ENCODE measurements at places on chromosomes 1 and 21.
A peak's percentile ranks its signal among the peaks of the same experiment; 100 is the strongest.

GRCh38 chr1:222204475-222204874, 343.4 kb downstream of the HHIPL2 start:
- DNase-seq, result no peak

DNA sequence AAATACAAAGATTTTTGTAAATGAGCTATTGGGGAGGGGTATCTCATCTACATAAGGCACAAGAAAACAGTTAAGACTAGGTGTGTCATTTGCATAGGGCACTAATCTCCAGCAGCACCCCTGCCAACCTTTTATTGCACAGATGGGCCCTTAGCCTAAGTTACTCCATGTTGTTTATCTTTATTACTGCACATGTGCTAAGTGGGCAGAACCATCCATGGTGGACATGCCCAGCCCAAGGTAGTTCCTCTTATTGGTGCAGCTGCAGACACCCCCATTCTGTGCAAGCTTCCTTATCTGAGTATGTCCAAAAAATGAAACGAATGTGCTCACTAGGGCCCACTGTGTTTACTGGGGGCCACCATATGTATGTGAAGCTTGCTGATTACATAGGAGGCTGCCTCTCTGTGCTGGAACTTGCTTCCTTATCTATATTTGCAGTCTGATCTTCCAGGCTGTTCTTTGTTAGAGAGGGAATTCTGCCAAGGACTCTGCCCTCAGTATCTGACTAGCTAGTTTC, 77.3 kb upstream of the NEK7 start:
- no peak for DNase-seq

DNA sequence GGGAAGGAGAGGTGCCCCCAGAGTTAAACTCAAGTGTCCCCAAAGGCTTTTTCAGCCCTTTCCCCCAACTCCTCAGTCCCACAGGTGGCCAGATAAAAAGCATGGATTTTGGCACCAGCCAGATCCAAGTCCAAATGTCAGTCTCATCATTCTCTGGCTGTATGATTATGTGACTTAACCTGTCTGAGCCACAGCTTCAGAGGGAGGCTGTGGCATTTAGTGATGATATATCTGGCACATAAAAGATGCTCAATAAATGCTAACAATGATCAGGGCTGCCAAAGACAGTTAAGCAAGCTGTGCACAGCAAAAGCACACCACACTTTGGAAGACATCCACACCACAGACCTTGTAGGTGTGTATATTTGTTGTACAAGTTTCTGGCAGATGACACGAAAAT, 5.6 kb upstream of the PADI3 start:
- DNase-seq, result no peak

- DNase-seq, result no peak
Observed at GRCh38 chr1:40676501-40676900, 11.0 kb upstream of the RIMS3 start.

- no peak for DNase-seq
Observed at GRCh38 chr1:37393173-37394120, 80.9 kb upstream of the ZC3H12A start.

DNA sequence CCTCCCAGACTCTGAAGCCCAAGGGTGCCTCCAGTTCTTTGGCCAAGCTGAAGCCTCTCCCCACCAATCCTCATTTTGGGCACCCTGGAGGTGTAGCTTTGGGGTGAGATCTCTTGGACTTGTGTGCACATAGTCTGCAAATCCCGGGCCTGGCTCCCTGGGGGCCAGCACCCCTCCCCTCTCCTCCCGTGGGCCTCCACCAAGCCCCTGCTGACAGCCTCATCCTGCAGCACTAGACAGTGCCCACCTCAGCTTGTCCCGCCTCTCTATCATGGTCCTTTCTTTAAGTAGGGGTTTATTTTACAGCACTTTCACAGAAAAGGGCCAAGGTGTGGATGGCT, 3.2 kb downstream of the GJC2 start:
- no peak for DNase-seq

DNA sequence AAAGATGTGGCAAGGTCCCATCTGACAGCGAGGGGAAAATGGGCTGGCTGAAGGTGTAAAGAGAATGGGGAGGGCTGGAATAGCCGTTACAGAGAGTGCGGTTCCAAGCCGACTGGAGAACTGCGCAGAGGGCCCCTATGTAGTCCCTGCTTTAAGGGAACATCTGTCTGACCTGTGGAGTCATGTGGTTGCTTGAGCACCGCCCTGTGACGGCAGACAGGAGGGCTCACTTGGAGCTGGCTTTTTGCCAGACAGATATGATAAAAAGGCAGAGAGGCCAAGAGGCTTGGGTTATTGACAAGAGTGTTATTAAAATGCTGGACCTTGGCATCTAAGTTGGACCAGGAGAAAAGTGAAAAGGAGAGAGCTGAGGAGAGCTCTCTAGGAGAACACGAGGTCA, 5.9 kb upstream of the PTPRF start:
- DNase-seq, result no peak

GRCh38 chr1:235683653-235684052, 34.1 kb upstream of the GNG4 start:
- no peak for DNase-seq

- no peak for DNase-seq
Observed at GRCh38 chr1:224203243-224204016, 20.4 kb downstream of the DEGS1 start.

DNA sequence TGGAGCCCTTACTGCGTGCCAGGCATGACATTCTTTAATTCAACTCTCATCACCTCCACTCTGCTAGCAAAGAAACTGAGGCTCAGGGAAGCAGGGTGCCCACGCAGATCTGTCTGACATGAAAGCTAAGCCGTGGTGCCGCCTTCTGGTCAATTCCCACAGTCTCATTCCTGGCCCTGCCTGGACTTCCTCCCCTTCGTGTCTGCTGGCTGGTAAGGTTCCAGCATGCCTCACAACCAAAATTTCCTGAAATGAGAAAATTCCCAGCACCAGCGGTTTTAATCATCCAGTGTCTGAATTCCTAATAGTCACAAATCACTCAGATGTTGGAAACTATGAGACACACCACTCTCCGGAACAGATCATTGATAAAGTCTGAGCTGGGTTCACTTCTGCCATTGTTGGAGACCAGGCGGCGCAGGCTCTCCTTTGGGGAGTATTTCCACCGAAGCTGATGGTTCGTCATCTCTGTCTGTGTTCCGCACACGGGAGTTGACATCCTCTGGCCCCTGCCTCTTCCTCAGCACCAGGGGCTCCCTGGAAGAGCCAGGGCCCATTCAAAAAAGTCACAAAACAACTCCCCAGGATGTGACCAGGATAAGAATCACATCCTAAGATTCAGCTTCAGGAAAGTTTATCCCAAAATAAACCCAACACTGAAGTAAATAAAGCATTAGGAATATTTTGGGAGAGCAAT, 167.7 kb downstream of the PLPP3 start:
- no peak for DNase-seq

DNA sequence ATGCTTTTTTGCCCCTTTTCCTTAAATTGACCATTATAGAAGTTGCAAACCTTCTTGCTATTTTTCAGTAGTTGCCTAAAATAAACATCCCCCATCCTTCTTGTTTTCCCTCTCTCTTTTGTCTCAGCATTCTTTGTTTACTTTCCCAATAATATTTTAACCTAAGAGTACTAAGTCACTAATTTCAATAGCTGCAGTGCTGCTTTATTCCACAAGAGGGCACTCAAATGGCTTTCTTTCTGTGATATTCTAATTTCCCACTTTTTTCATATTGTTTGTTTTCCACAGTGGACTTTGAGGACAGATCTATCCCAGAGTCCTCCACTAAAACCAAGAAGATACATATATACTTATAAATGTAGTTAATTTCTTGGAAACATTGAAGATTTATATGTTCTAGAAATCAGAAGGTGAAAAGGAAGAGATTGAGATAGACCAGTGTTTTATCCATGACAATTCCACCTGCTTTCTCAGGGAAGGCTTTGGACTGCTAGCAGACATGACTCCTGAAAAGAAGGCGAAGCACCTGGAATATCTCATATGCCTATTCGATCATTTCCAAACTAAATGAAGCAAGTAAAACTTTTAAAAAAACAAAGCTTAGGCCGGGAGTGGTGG, 104.8 kb upstream of the GRIK1 start:
- no peak for DNase-seq

GRCh38 chr1:45621895-45622523, 1.8 kb downstream of the CCDC17 start:
- DNase-seq, result no peak

DNA sequence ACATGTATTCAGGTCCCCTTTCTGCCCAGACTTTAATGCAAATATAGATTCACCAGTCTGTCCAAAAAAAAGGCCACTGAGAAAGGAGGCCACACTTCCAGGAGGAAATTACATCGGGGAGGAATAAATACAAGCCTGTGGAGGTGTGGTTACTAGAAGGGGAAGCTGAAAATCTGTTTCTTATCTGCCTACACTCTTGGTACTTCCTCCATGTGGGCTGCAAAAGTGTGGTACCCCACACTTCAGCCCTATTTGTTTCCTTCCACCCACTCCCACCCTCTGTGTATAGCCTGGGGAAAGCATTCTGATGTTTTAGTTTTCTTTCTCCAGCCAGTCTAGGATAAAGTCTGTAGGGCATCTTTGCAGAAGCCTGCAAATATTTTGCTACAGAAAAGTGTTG, 38.4 kb downstream of the UTP25 start:
- DNase-seq, result no peak

- no peak for DNase-seq
Observed at GRCh38 chr1:27504588-27505419, 14.8 kb upstream of the WASF2 start.

DNA sequence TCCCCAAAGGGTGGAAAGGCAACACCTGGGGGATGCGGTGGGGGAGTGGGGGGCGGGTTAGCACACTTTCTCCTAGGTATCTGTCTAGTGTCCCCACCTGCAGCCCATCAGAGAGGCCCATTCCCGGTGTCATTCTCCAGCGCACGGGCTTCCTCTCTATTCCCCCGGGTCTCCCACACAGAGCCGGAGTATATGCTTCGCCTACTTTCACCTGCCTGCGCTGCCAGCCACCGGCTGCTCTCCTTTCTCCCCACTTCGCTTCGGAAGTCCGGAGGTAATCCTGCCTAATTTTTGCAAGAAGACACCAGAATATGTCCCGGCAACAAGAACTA, 852 bp downstream of the RGS7 start:
- DNase-seq, result no peak

DNA sequence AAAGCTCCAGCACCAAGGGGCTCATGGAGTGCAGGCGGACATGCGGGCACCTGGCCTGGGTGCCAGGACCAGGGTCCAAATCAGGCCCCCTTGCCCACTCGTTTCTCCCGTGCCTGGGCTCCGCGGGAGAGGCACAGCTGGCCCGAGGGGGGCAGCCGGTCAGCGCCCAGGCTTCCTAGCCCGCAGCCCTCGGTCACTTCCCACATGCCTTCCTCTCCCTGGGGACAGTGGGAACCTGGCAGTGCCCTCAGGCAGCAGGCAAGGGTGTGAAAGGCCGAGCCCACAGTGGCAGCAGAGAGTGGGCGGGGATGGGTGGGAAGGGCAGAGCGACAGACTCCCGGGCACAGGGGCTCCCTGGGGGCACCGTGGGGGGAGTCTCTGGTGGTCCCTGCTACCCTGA, 69.8 kb downstream of the MEGF6 start:
- no peak for DNase-seq

- DNase-seq, result no peak
Observed at GRCh38 chr21:42582787-42583476, 69.3 kb downstream of the SLC37A1 start.

DNA sequence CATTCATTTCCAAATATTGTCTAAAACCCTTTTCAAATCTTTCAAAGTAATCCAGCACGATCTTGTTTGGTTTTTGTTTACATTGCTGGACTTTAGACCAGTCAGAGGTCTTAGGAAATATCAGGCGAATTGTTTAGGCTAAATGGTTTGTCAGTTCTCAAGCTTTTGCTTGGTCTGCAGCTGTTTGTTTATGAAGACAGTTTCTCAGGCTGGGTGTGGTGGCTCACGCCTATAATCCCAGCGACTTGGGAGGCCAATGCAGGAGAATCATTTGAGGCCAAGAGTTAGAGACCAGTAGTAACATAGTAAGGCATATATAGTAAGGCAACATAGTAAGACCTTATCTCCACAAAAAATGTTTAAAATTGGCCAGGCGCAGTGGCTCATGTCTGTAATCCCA, 77.5 kb downstream of the DNTTIP2 start:
- no peak for DNase-seq

- no peak for DNase-seq
Observed at GRCh38 chr1:188155261-188155660, 1326.5 kb downstream of the PLA2G4A start.

DNA sequence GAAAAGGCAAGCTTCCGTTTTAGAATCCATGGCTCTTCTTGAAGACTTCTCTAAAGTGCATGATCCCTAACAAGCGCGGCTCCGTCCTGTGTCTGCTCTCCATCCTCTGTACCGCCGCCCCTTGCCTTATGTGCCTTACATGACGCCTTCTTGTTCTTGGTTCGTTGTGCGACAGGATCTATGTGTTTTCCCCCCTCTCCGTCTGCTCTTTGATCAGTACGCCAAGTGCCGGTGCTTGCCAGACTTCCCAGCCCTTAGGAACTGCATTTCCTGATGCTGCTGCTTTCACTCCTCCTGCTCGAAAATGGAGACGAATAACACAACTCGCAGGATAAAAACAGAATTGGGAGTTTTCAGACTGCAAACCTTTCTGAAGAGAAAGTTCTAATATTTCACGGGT, 13.1 kb downstream of the NDUFV3 start:
- DNase-seq, result no peak

DNA sequence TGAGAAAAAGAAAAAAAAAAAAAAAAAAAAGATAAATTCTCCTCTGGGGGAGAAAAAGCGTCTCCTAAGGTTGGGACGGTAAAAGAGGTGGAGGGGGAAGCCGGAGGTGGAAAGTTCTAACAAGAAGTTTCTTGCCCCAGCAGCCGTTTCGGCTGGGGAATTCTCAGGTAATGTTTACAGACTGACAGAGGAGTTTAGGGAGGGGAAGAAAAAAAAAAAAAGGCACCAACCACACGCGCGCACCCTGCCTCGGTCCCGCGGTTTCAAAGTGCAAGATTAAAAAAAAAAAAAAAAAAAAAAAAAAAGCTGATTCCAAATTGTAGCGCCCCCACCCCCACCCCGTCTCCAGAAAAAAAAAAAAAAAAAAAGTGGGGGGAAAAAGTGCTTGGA, 504 bp downstream of the DHRS3 start:
- peak; percentile 25 for DNase-seq

- DNase-seq, result no peak
Observed at GRCh38 chr1:197776351-197777105, 1.2 kb upstream of the DENND1B start.

DNA sequence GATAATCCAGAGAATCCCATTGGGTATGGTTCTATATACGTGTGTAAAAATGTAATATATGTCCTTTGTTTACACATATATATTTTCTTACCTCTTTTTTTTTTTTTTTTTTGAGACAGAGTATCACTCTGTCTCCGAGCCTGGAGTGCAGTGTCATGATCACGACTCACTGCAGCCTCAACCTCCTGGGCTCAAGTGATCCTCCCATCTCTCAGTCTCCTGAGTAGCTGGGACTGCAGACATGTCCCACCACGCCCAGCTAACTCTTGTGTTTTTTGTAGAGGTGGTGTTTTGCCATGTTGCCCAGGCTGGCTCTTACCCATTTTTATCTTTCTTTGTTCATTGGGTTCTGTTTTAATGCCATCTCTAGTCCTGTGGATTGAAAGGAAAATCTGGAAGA, 59.5 kb downstream of the ZBTB17 start:
- no peak for DNase-seq

- no peak for DNase-seq
Observed at GRCh38 chr1:117527566-117528102, 78.2 kb upstream of the TENT5C start.

- DNase-seq, result no peak
Observed at GRCh38 chr1:165327538-165327937, 29.0 kb downstream of the LMX1A start.
